ENCODE measurements at places on chromosomes 3 and 15.

DNA sequence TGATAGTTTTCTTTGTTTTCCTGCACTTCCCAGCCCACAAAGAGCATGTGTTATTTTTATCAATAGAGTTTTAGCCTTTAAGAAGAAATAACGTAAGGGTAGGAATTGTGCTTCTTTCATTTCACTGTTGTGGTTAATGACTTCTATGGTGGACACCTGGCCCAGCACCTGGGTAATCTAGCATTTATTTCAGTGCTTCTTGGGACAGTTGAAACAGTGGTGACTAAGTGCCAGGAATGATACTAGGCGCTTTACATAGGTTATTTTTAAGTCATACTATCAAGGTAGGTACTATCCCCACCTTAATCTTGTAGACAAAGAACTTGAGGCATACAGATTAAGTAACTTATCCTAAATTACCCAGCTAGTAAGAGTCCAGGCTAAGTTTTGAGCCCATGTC lies 243.8 kb downstream of the SOX2 start:
- no peak for DNase-seq

GRCh38 chr3:193945143-193945542 lies 190.8 kb upstream of the HES1 start:
- no peak for DNase-seq

GRCh38 chr3:61053781-61054496 lies 197.3 kb downstream of the FHIT start:
- peak; percentile 33 for DNase-seq

GRCh38 chr3:101020351-101021015 lies 27.3 kb upstream of the ABI3BP start:
- no peak for DNase-seq

DNA sequence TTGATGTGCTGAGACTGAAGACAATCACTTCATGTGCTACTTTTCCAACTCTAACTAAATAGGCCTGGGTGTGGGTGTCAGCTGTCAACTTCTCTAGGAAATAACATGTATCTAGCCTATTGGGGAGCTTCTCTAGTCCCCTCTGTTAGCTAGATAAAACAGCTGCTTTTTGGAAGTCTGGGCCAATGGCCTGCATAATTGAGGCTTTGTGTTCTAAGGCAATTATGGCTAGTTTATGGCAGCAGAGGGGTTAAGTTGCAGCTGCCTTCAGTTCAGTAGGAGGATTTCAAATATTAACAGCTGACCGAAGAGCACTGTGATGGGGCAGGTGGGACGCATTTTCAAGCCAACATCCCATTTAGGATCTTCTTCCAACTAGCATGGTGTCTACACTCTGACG lies 6.4 kb downstream of the COL8A1 start:
- no peak for DNase-seq

GRCh38 chr3:24419067-24419791 lies 75.4 kb downstream of the THRB start:
- DNase-seq: no peak

- no peak for DNase-seq
These were observed 706.6 kb downstream of the NR2F2 start for GRCh38 chr15:97037080-97037479.

DNA sequence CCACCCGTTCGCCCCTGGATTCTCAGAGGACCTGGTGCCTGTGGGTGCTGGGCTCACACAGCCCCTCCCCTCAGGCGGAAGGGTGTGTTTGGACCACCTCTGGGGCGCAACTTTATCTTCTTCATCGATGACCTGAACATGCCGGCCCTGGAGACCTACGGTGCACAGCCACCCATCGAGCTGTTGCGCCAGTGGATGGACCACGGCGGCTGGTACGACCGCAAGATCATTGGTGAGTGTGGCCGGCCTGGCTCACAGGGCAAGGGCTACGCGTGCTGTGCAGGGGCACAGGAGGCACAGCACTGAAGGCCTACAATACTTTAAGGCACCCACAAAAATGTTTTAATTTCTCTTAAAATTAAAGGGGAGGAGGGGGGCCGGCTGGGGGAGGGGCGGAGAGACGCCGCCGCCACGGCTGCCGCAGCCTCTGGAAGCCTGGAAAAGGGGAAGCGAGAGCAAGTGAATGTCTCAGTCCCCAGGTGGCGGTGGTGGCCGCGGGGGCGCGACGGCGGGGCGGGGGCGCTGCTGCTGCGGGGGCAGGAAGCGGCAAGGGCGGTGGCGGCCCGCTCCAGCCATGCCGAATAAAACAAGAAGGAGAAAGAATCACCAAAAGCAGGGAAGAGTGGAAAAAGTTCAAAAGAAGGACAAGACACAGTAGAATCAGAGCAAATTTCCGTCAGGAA lies 56.8 kb downstream of the DNAH1 start:
- DNase-seq: no peak

DNA sequence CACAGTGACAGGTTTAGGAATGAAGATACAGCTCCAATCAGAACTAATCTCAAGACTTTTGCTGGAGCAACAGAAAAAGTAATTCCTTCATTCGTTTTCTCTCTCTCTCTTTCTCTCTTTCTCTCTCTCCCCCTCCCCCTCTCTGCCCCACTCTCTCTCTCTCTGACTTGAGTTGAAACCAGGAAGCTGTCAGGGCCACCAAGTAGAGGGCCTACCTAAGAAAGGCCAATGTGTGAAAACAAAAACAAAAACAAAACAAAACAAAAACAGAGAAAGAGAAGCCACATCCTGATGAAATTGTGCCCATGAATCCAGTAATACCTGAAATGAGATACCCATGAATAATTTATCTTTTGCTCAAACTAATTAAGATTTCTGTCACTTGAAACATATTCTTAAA lies 72.9 kb downstream of the ATP8B4 start:
- DNase-seq: no peak

GRCh38 chr15:50906954-50907600 lies 1.4 kb upstream of the AP4E1 start:
- DNase-seq: no peak

GRCh38 chr3:102020735-102021134 lies 171.4 kb downstream of the NFKBIZ start:
- DNase-seq: no peak

- no peak for DNase-seq
These were observed 49.4 kb downstream of the CHCHD6 start for GRCh38 chr3:126753191-126754160.

DNA sequence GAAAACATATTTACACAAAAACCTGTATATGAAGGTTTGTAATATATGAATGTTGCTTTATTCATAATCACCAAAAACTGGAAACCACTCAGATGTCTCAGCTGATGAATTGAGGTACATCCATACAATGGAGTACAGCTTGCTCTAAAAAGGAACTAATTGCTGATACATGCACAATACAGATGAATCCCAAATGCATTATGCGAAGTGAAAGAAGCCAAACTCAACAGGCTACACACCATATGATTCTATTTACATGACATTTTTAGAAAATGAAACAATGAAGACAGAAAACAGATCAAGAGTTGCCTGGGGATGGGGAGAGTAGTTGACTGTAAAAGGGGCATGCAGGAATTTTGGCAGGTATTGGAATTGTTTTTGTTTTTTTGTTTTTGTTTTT lies 95.5 kb downstream of the IQCH start:
- no peak for DNase-seq

- DNase-seq: peak; percentile 68
These were observed 508.3 kb downstream of the SOX2 start for GRCh38 chr3:182220013-182220412.

GRCh38 chr3:38361496-38361895 lies 14.9 kb downstream of the XYLB start:
- no peak for DNase-seq

DNA sequence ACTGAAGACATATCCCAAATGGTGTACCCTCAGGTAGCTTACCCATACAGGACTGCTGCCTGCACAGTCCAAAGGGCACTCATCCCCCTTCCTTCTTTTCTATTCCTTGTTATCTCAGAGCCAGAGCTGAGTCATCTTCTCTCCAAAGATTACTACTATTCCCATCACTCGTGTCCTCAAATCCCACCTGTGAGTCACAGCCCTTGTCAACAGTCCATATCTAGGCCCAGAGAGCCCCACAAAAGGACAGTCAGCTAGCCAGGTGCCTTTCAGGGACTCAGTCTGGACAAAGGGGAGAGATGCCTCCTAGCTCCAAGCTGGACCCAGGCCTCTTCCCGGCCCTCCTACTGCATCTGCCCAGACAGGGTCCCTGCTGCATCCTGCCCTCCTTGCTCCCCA lies 11.0 kb downstream of the PARP16 start:
- no peak for DNase-seq

DNA sequence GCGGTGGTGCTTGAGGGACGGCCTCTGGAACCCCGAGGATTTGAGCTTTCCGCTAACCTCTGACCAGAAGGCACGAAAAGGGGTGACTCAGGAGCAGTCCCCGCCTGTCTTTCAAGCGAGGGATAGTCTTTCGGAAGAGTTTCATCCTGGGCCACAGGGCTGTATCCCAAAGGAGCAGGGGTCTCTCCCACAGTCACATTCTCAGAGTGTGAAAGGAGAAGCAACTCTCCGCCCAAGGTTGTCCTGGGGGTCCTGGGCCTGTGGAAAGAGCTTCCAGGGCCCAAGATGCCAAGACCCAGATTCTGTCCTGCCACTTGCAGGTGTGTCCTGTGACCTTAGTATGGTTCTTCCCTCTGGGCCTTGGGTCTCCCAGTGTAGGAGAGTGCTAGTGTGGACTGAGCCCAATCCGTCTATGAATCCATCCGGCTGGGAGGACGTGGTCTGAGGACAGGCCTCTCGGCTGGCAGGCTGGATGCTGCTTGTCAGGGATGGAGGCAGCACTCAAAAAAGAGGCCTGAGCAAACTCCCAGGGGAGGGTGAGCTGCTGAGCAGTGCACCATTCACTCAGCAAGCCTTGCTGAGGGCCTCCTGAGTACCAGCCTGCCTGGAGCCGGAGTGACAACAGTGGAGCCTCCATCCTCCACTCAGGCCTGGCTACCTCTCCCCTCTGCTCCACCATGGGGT lies 1.6 kb upstream of the DUSP7 start:
- DNase-seq: no peak

DNA sequence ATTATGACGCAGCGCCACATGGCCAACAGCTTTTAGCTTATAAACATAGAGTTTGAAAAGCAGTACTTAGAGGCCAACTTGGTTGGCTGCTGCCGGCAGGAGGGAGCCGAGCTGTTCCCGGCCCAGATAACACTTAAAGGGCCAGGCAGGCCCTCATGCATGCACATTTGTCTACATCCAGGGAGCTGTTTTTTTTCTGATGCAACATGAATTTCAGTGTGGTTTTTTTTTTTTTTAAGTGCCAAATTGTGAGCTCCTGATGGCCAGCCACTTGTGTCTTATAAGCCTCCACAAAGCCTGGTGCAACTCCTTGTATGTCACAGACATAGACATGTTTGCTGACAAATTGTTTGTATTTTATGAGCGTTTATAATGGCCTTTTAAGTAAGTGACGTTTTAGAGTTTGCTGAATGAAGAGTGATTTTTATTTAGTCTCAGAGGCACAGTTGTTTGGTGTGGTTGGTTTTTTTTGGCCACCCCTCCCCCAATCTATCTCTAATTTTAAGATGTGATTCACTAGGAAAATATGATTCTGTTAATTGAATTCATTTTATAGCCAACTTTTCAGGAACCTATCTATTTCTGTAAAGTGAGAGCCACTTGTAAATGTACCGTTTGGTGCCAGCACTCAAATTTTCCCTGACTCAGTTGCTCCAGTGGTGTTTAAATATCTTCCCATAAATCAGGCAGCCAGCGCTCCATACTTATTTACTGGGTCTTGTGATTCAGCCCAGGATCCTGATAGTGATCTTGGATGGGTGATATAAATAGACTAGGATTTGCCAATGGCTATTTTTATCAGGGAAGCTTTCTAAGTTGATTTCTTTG lies 134.3 kb downstream of the VGLL4 start:
- DNase-seq: peak; percentile 51

- no peak for DNase-seq
These were observed 171.8 kb upstream of the ROPN1 start for GRCh38 chr3:124163689-124164088.

DNA sequence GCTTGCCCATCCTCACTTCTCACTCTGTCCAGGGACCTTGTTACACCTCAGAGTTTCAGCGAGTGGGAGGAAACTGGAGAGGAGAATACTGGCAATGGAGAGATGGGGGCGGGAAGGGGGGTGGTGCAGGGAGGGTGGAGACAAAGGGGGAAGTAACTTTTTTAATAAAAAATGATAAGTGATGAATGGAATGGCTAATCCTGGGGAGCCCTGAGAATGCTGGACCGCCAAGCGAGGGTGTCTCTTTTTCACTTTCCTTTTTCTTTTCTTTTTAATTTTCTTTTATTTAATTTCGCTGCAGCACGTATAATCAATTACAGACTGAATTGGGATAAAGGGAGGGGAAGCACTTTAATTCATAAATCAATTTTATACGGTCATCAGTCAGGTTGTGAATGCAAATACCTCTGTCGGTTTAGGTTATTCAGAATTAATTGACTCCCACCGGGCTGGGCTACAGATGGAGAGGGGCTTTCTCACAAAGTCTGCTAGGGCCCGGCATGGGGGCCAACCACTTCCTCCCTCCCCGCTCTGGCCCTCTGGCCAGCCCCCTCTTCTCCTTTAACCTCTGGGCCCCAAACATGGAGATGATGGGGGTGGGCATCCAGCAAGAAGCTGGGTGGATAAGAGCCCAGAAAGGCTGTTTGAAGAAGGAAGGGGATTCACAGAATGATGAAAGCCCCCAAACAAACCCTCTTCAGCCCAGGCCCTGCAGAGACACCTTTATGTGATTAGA lies 106.8 kb upstream of the BOC start:
- no peak for DNase-seq

- no peak for DNase-seq
These were observed 208.1 kb upstream of the NR2F2 start for GRCh38 chr15:96122077-96123027.

- peak; percentile 62 for DNase-seq
These were observed 21.1 kb upstream of the GP9 start for GRCh38 chr3:129039271-129040038.

DNA sequence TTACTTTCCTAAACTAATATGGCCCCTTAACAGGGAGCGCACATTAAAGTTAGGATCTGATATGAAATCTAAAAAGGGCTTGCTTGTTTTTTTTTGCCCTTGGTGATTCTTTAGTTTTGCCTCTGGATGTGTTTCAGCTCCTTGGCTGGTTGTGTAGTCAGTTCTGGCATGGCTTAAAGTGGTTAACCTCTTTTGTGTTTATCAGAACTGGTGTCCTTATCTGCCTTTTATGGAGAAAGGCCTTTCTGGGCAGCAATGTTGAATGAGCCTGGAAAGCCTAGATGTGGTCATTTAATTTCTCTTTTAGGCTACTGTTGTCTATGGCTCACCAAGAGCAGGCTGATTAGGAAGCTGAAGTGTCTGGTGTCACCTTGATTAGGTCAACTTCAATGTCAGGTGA lies 254.5 kb upstream of the ROPN1 start:
- no peak for DNase-seq
